CD4-positive, alpha-beta T cell treated with Interleukin-1 beta for 1 hour (primary cell): ENCODE measurements at places on chromosomes 6 and 20.

GRCh38 chr6:4225161-4225872, 89.9 kb upstream of the ECI2 start:
- DNase-seq: no peak

DNA sequence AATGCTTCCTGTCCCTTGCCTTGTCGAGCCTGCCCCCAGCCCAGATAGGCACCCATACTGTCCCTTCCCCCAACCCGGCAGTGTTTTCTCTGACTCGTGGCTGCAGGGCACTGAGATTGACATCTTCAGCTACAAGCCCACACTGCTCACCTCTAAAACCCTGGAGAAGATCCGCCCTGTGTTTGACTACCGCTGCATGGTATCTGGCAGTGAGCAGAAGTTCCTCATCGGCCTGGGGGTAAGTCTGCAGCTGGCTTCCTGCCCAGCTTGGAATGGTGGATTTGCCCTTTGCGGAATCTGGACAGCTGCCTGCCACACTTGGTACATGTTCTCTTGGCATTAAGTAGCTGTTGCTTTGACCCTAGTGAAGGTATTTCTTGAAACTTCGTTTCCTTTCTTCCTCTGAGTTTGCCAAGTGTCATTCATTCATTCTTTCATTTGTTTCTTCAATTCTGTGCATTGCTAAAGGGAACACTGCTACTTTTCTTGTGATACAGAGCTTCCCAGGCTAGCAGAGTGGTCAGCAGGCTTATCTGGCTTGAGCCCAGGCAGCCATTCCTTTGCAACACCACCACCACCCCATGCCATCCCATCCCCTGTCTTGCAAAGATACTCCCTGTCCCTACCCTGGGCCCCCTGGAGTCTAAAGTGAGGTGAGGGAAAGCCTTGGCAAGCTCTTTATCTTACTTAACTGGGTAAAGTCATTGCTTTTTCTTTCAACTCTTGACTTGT, 26.2 kb downstream of the CCDC167 start:
- no peak for DNase-seq

GRCh38 chr6:161736781-161737292, 463.0 kb upstream of the AGPAT4 start:
- DNase-seq: no peak

GRCh38 chr6:130527173-130527572, 161.4 kb downstream of the TMEM200A start:
- no peak for DNase-seq

DNA sequence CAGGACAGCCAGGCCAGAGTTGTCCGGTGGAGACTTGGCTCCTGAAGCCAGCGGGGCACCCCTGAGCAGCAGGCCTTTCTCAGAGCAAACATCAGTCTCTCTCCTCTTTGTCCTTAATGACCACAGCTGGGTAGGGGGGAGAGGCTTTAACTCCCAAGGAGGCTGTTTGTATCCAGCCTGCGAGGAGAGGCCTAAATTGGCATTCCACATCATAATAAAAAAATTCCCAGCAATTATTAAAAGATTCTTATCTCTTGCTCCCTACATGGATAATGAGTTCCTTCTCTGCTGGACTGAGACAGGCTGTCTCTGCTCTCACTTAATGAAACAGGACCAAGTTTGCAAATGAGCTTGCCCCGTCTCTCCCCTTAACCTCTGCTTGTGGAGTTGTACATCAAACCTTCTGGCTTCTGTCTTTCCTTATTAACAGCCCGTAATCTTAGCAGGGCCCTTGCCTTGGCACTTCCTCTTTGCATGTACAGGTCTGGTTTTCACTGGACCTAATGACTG, 838.2 kb downstream of the MAFB start:
- no peak for DNase-seq

DNA sequence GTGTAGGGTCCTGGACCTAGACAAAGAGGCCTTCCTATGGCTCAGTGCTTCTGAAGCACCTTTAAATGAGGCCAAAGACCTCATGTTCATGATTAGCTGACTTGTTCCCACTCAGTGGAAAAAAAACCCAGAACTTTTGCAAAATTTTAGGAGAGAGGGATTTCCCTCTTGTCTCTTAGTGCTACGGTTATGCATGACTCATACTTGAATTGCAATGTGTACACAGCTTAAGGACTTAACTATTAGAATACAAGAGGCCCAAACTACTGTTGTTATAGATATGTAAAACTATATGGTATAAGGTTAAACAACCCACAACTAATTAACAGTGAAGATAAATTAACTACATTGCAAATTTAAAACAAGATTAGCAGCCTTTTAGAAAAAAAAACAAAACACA, 32.3 kb upstream of the HLA-A start:
- DNase-seq: no peak

DNA sequence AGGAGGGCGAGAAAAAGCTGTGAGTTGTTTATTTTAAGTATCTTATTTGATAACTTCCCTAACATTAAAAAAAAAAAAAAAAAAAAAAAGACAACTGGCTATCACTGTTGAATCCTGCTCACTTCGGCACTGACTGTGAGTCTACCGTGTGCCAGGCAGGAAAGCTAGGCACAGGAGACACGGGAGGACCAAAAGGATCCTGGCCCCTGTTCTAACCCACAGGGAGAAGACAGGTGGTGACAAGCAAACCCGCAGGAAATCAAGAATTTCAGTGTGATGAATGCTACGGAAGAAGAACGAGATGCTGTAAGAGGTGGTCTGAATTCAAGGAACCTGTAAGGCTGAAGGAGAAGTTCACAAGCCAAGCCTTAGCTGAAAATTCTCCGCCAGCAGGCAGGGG, 94.7 kb upstream of the NFATC2 start:
- DNase-seq: no peak

DNA sequence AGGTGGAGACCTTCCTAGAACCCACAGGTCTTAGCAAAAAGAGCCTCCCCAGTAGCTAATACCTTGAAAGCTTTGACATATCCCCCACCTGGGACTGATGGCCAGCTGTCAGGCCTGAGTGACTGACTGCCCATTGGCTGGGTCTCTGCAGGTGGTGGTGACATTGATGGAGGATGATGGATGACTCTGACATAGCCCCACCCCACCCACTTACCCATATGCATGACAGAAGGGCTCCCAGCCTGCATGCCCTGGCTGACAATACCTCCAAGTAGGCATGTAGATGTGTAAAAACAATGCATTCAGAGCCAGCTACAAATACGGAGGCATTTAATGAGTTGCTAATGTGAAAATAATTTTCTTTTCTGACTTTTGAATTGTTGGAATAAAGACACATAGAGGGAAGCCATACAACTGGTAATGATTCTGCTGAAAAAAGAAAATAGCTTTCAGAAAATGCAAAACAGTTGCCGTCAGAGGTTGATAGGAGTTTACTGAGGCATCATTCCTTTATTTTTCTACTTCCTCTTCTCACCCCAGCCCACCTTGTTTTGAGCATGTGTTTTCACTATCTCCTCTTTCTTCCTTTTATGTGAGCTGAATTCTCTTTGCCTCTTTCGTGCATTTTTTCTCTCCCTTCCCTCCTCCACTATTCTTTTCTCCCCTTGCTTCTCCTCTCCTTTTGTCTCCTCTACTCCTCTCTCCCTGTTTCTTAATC, 70.6 kb downstream of the OLIG3 start:
- no peak for DNase-seq

- DNase-seq: no peak
Measured at GRCh38 chr20:39036011-39036410, 73.9 kb downstream of the DHX35 start.

- no peak for DNase-seq
Measured at GRCh38 chr6:169165561-169166300, 87.9 kb downstream of the THBS2 start.

DNA sequence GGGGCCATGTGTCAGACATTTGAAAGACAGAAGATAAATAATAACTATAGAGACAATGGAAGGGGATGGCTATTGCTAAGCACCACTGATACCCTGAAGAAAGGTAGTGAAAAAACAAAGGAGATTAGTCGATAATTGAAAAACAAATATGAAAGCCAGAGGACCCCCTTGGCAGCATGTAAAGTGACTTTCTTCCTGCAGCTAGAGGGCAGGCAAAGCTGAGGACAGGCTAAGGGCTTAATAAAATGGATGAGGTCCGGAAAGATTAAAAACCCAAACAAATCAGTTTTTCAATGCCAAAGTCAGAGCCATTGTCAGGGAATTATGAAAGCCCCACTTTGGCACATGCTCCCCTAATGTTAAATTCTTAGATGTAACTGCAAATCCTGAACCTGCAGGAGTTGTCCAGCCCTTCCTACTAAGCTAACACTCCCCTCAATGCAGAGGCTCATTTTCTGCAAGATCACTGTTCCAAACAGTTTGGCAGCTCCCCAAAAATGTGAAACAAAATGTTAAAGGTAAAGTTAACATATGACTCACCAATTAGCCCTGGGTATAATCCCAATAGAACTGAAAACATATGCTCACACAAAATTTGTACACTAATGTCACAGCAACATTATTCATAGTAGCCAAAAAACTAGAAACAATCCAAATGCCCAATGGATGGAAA, 1177.9 kb downstream of the GRIK2 start:
- no peak for DNase-seq

- DNase-seq: no peak
Measured at GRCh38 chr20:50242863-50243609, 52.4 kb downstream of the CEBPB start.

GRCh38 chr6:170416959-170417606, 110.5 kb downstream of the FAM120B start:
- no peak for DNase-seq

- DNase-seq: no peak
Measured at GRCh38 chr20:25067102-25067987, 9.4 kb upstream of the ACSS1 start.

- DNase-seq: no peak
Measured at GRCh38 chr6:143339223-143339622, 111.3 kb downstream of the ADAT2 start.

DNA sequence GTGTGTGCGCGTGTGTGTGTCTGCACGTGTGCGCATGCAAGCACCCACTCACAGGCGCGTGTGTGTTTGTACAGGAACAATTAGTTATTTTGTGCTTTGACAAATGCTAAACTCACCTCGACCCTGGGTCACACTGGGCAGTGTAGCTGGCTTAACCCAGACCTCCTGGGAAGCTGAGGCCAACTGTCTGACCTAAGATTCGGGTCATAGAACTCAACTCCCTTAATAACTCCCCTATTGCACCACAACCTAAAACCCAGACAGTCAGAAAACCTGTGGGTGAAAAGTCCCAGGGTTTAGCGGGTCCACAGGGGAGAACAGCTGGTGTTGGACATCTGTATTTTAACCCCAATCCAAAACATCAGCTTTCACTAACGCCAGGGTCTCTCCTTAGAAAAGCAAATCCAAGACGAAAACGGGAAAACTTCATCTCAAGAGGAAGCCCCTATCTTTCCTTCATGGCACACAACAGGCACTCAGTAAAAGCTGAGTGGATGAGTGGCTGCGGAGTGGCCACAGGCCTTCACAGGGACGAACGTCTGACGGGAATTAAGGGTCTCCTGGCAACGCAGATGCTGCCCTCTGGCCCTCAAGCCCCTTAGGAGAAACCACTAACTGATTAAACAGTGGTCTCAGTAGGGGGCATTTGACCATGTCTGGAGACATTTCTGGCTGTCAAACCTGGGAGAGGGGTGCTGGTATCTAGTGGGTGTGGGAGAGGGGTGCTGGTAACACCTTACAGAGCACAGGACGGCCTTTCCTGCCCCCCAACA, 4.5 kb downstream of the PMEPA1 start:
- DNase-seq: no peak

DNA sequence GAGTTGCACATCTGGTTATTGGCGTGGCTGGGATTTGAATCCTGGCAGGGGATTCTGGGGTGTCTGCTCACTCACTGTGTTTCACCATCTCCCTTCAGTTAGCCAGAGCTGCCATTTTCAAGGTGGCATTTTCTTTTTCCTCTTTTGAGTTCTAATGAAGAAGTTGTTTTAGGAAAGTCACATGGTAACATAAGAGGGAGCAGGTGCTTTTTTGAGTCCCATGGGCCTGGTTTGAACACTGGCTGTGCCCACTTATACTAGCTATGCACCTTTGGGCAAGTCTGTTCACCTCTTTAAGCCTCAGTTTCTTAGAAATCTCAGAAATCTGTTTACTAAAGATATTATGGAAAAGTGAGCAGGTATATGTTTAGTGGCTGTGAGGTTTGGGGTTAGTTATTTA, 39.6 kb downstream of the ANKS1A start:
- DNase-seq: no peak

- no peak for DNase-seq
Measured at GRCh38 chr20:34892671-34893070, 16.3 kb downstream of the ACSS2 start.

DNA sequence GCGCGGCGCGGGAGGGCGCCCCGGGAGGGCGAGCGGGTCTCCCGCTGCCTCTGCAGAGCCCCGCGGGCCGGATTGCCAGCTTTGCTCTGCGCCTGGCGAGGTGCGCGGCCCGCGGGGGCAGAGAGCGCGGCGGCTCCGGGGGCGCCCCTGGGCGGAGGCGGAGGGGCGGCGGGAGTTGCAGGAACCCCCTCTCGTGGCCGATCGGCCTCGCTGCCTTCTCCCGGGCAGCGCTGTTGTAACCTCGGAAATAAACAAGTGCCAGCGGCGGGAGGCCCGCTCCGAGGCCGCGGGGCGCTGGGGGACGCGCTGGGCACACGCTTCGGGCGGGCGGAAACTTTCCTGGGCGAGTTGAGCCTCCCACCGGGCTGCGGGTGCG, 1.2 kb downstream of the CDH4 start:
- no peak for DNase-seq

- DNase-seq: no peak
Measured at GRCh38 chr6:75205776-75206575, at the start of gene COL12A1. COL12A1 (minus strand) TSS chr6:75206053; CDS start chr6:75202792, 3,261 bp downstream.

DNA sequence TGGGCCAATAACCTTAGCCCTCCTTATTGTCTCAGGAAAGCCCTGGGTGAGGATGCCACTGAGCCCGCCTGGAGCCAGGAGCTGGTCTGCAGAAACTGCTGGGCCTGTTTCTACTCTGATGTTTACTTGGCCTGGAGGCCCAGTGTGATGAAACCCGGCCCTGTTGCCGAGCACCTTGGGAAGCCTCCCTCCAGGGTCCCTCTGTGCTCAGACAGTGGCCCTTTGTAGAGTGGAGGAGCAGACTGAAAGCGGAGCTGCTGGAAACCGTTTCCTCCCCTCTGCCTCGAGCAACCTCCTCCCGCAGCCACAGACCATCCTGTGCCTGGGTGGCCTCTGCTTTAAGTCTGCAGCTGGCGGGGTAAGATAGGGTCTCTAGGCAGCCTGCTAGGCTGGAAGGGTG, 84.1 kb upstream of the EPB41L1 start:
- DNase-seq: no peak

- no peak for DNase-seq
Measured at GRCh38 chr20:51596668-51597388, 54.3 kb upstream of the NFATC2 start.
